ENCODE measurements at places on chromosomes 1 and 21.

DNA sequence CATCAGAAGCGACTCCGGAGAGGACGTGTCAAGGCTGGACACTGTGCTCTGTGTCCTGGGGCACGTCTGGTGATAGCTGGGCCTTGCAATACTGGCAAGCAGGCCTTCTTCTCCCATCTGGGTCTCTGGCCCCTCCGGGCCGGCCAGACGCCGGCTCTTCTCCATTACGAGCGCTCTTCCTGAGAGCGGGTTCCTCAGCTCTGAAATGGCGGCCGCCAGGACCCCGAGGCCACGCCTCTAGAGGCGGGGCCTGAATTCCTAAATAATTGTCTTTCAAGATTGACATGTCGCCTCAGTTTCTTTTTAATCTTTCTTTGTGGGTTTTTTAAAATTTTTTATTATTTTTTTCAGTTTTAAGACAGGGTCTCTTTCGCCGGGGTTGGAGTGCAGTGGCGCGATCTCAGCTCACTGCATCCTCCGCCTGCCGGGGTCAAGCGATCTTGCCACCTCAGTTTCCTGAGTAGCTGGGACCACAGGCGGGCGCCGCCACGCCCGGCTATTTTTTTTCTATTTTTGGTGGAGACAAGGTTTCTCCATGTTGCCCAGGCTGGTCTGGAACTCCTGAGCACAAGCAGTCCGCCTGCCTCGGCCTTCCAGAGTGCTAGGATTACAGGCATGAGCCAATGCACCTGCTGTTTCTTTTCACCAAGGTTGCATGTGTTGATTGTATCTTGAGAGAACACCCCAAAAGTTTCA, 9.2 kb downstream of the RNF2 start:
- DNase-seq = no peak

DNA sequence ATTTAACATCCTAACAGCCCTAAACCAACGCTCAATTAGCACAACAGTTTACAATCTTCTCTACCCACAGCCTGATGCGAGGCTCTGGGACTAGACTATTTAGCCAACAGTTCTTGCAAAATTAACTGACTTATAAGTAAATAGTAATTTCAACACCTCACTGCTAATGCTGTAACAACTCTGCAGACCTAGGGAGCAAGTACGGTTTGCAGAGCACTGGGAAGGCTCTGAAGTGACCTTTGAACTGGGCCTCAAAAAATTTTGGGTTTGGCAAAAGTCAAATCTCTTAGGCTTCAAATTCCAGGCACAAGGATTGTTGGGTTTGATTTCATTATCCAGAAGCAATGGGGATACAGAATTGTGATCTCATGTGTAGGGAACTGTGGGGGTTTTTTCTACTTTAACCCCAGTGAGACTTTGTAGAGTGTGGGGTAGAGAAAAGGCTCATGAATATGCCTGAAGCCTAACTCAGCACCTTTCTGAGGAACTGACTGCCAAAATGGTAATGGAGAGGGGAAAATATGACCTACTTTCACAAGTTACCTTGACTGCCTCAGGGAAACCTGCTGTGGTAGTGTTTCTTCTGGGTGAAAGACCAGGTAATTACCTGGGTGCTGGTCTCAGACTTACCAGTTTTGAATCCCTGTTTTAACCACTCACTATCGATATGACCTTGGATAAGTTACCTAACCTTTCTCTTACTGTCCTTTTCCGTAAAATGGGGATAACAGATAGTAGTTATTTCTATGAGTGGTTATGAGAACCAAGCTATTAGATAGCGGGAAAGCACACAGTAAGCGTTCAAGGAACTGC, 889 bp upstream of the TXLNA start:
- DNase-seq = no peak

GRCh38 chr21:17540530-17540929, 27.7 kb downstream of the CXADR start:
- no peak for DNase-seq

DNA sequence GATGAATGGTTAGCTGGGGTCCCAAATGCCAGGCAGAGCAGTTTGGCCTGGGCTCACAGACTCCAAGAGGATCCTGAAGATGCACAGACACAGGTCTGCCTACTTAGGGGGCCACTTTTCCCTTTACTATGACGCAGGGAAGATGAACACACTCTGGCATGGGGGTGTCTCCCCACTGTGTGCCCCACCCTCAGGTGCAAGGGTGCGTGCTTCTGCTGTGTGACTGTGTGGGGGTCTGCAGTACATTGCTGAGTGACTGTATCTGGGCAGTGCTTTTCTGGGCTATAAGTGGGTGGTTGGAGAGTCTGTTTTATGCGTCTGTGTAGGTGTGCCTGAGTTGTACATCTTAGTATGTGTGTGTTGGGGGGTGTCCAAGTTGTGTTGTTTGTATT, 3.8 kb downstream of the NR0B2 start:
- no peak for DNase-seq

- DNase-seq = no peak
These were observed 384.6 kb downstream of the MATN1 start for GRCh38 chr1:30338765-30339164.

GRCh38 chr1:26418865-26419349, 8.3 kb downstream of the LIN28A start:
- no peak for DNase-seq

DNA sequence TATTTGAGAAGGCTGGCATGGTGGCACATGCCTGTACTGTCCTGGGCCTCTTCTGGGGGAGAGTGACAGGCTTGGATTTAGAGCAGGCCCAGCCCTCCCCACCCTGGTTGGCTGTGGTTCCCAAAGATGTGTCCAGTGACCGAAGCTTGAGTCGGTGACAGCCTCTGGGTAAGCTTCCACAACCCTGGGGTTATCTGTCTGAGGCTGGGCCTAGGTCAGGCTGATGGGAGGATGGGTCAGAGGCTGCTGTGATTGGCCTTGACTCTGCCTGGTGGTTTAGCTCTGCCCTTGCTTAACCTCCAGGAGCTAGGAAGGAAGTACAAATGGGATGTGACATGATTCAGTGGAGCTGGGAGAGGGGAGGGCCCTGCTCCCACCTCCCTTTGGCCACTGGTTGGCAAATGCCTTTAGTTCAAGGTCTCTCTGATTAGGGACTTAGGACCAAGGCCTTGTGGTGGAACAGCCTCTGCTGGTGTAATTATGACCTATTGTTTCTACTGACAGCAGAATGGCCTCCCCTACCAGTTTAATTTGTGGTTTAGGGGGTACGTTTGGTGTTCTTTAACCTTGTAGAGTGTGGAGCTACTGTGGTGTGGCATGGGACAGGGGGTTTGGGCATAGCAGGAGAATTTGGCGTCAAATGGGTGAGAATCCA, 16.6 kb downstream of the NUDC start:
- DNase-seq = no peak

GRCh38 chr1:198660341-198661261, 21.8 kb downstream of the PTPRC start:
- DNase-seq = no peak

DNA sequence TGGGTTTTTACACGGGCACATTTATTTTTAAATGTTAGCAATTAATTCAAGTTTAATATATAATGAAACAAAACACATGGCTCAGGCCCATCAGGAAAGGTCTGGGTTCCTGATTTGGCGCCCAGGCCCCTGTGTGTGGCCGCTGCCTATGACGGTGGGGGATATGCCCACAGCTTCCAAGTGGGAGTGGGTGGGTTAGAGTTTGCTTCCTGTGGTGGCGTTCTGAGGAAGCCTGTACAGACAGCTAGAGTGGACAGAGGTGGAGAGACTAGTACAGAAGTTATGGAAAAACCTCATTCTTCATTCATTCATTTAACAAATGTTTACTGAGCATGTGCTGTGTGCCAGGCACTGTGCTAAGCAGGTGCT, 22.4 kb upstream of the EPS8L3 start:
- no peak for DNase-seq

DNA sequence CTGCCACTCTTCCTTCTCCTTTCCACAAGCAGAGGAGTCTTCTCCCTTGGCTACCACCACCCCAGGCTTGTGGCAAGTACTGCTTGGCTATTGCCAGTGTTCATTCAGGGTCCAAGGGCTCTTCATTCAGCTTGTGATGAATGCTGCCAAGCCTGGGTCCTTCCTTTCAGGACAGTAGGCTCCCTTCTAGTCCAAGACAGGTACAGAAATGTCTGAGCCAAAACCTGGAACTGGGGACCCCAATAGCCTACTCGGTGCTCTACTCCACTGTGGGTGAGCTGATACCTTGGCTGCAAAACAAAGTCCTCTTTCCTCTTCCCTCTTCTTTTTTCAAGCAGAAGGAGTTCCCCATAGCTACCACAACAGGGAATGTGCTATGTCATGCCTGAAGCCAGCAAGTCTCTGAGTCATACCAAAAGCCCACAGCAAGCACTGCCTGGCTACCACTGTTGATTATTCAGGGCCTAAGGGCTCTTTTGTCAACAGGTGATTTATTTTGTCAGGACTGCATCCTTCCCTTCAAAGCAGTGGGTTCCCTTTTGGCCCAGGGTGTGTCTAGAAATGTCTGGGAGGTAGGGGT, 268.9 kb downstream of the HHAT start:
- no peak for DNase-seq

- DNase-seq = no peak
These were observed 485 bp downstream of the EFNA1 start for GRCh38 chr1:155127967-155128754.

- no peak for DNase-seq
These were observed 6.3 kb downstream of the RABGAP1L start for GRCh38 chr1:174165471-174166137.

- no peak for DNase-seq
These were observed 150.3 kb downstream of the AMY1C start for GRCh38 chr1:103900005-103900404.

- DNase-seq = no peak
These were observed 103.9 kb downstream of the RAVER2 start for GRCh38 chr1:64848803-64849202.

DNA sequence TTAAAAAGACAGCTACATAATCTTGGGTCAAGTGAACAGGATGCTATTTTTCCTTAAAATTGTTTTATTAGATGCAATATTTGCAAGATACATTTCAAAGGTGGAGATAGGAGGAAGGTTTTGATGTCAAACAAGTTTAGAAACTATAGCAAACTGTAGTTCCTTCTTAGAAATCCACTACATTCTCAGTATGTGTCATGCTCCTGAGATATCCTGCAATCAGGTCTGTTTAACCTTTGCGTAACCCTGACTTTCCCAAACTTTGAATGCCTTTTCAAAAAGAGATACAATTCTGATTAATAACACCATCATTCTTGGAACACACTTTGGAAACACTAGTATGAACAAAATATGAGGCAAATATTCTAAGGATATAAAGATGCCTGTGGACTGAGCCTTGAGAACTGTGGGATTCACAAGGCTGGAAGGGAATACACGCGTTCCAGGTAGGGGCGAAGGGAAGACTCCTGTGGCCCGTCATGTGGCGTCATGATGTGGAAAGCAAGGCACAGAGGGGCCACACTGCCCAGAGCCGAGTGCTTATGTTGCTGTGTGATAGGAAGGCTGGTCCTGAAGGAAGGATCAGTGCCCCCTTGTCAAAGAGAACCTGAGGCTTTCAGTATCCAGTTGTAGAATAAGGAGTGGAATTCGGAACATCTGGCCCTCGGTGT, 19.6 kb upstream of the TARBP1 start:
- DNase-seq = no peak

DNA sequence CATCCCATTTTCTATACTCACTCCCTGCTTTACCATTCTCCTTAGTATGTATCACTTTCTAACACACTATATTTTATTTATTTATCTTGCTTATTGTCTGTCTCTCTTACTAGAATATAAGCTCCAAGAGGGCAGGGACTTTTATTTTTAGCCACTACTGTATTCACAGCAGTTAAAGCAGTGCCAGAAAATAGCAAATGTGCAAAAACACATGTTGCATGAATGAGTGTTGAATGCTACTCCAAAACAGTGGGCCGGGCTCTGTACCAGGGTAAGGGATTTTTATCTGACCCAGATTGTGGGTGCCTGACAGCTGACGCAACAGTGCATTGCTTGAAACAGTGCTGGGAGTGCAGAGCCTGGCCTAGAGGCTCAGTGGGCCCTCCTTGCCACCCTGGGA, 24.7 kb downstream of the COL16A1 start:
- no peak for DNase-seq

DNA sequence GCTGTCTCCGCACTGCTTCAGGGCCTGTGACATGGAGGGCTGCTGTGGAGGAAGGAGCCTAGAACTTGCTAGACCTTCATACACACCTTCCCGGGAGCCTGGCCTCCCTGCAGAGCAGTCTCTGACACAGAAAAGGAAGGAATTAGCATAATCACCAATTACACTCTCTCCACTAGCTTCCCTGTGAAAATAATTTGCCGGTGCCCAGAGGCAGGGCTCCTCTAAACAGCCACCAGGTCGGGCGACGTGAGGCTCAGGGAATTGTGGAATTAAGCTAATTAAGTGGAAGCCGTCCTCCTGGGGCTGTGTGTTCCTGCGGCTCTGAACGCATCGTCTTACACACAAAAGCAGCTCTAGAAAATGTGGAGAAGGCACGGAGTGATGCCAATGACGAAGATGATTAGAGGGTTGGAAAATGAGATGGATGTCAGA, 82.6 kb downstream of the NENF start:
- DNase-seq = no peak

DNA sequence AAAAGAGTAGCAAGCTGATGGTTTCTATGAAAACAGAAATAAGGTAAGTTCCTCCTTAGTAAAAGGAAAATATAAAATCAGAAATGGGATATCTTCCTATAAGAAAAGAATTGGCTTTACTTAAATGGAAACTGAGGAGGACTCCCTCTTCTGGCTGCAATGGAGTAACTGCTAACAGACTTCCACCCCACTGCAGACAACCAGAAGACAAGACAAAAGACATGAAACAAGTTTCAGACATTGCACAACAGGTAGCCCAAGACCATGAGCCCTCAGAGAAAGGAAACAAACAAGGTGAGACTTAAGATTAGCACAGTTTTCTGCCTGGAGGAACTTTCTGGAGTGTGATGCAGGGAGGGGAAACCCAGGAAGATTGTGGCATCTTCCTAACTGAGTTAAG, 17.0 kb upstream of the OLFML2B start:
- DNase-seq = no peak

DNA sequence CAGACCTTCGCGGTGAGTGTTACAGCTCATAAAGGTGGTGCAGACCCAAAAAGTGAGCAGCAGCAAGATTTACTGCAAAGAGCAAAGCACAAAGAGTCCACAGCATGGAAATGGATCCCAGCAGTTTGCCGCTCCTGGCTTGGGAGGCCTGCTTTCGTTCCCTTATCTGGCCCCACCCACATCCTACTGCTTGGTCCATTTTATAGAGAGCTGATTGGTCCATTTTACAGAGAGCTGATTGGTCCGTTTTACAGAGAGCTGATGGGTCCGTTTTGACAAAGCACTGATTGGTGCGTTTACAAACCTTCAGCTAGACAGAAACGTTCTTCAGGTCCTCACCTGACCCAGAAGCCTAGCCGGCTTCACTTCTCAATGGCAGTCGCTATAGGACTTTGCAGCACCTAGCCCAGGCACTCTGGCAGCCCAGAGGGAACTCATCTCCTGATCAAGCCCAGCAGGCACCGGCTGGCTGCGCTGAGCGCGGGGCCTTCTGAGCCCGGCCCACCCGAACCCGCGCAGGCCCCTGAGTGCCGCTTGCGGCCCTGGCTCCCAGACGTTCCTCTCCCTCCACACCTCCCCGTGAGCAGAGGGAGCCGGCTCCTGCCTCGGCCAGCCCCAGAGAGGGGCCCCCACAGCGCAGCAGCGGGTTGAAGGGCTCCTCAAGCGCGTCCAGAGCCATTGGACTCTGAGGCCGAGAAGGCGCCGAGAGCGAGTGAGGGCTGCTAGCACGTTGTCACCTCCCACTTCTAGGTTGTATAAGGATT, 200.3 kb downstream of the LMO4 start:
- DNase-seq = no peak

All from stimulated activated CD8-positive, alpha-beta memory T cell treated with anti-CD3 and anti-CD28 coated beads, Interleukin-4, amount 100 ng/mL, for 1 hour (primary cell).